ENCODE measurements at places on chromosomes 3 and 15.

DNA sequence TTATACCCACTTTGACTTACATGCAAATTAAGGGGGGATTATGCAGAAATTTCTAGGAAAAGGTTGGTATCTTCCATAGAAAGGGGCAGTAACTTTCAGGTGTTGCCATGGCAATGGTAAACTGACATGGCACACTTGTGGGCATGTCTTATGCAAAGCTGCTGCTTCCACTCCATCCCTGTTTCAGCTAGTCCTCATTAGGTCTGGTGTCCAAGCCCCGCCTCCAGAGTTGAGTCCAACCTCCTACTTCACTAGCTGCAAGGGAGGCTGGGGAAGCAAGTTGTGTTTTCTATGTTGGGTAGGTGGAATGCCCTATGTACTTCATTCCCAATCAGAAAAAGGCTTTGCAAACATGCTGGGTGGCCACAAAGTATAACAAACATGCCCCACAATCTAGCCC lies 14.7 kb upstream of the KLHL40 start:
- DNase-seq: no peak

DNA sequence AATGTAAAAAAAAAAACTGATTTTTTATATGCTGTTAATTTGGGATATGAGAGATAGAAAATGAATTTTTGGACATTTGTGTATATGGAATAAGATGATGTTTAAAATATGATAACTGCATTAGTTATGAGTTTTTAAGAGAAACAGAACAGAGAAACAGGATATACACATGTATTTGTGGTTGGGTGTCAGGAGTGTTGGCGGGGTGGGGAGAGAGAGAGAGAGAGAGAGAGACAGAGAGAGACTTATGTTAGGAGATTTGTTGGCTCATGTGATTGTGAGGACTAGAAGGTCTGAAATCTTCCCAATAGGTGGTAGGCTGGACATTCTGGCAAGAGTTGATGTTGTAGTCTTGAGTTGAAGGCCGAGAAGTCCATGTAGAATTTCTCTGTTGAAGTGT lies 1121.6 kb upstream of the GBE1 start:
- DNase-seq: no peak

- DNase-seq: no peak
Measured at GRCh38 chr3:78497767-78498166, 1270.0 kb downstream of the ROBO1 start.

DNA sequence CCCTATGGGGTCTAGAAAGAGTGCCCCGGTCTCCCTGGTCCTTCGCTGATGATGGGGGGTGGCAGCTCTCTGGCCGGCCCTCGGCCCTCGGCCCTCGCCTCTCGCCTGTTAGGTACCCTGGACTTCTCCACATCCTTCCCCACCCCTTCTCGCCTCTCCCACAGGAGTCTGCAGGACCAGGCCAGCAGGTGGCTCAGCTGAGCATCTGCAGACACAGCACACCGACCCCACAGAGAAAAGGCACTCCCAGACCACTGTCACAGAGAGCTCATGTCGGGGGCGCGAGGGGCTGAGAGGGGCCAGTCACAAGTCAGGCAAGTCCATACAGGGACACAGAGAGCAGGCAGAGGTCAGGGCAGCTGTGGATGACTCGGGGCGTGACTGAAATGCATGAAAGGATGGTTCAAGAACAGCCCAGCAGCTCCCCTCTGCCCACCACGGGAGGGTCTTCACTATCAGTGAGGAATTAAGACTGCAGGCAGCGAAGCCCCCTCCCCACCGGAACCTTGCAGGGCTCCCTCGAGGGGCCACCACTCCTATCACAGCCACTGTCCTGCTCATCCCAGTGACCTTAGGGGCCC lies 181.7 kb upstream of the NSMCE3 start:
- DNase-seq: no peak

- DNase-seq: no peak
Measured at GRCh38 chr3:138356730-138357405, 8.5 kb downstream of the MRAS start.

- no peak for DNase-seq
Measured at GRCh38 chr15:59063042-59063441, 41.9 kb upstream of the CCNB2 start.

DNA sequence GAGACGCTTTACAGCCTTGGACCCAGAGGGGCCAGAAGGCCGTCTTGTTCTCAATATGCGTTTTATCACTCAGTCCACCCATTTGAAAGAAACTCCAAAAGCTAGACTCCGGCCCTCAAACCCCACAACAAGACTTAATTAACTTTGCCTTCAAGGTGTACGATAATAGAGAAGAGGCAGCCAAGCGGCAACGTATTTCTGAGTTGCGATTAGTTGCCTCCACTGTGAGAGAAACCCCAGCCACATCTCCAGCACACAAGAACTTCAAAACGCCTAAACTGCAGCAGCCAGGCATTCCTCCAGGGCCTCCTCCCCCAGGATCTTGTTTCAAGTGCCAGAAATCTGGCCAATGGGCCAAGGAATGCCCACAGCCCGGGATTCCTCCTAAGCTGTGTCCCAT lies 17.4 kb upstream of the INO80 start:
- no peak for DNase-seq

DNA sequence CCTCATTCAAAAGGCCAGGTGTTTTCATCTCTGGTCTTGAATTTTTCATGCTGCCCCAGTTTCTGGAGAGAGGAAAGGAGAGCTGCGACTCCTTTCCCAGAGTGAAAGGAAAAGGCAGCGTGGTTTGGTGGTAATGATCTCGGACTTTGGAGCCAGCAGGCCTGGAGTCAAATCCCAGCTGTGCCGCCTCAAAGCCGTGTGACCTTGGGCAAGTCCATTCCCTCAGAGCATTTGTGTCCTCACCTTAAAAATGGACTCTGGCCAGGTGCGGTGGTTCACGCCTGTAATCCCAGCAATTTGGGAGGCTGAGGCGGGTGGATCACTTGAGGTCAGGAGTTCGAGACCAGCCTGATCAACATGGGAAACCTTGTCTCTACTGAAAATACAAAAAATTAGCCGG lies 4.7 kb upstream of the CCDC33 start:
- no peak for DNase-seq

GRCh38 chr3:125647318-125648014 lies 52.2 kb upstream of the OSBPL11 start:
- DNase-seq: no peak

DNA sequence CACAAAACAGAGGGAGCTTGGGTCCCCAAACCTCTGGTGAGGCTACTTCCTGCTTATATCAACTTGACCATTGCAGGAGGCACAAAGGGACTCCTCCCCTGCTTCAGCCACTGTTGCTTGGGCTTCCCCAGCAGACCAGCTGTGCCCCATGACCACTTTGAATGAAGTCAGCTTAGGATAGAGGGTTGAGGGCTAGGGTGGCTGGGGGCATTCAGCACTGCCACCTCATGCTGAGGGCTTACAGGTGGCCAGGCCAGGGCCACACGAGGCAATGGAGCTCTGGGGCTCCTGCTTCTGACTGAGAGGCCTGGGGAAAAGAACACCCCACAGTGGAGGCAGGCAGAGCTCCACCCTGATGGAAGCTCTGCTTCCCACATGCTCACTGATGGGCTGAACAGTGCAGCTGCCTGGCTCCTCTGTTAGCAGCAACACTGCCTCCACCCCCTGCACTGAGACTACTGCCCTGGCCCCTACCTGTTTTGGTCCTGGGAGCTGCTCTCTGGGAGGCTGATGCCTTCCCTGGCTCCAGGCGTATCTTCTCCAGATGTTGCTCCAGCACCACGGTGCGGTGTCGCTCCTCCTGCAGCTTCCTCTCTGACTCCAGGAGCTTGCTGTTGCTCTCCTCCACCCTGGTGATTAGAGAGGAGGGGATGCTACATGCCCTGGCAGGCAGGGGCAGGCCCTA lies 10.2 kb upstream of the HHATL start:
- no peak for DNase-seq

- DNase-seq: peak; percentile 46
Measured at GRCh38 chr3:54121414-54122323, 683 bp upstream of the CACNA2D3 start.

GRCh38 chr15:25847051-25847450 lies 16.1 kb downstream of the ATP10A start:
- no peak for DNase-seq

GRCh38 chr3:16888785-16889607 lies 4.2 kb downstream of the PLCL2 start:
- DNase-seq: peak; percentile 49

DNA sequence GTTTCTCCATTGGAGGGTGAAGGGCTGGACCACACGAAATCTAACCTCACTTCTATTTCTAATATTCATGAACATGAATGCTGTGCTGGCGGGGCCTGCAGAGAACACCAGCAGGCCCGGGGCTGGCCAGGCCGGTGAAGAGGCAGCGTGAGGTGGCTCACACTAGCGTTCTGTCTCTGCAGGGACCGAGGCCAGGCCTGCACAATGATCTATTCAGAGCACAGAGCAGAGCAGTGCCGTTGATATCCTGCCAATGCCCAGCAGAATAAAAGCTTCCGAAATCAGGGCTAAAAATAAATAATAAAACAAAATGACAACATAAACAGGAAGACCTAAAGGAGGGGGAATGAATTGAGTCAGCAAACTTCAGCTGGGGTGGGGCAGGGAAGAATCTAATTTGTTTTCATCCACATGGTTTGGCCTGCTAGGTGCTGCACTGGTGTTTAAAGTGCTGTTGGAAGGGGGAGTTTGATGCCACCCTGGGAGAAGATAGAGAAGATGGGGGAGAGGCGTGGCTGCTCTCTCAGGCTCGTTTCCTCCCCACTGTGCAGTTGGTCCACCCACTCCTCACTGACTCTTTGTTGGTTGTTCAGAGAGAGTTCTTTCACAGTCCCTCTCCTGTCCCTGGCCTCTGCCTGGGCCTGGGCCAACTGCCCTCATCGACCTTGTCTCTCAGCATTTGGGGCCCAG lies 837.1 kb downstream of the AGBL1 start:
- DNase-seq: no peak

GRCh38 chr3:177379045-177379444 lies 181.8 kb upstream of the TBL1XR1 start:
- no peak for DNase-seq

- no peak for DNase-seq
Measured at GRCh38 chr3:42660898-42661297, 7.4 kb downstream of the ZBTB47 start.

DNA sequence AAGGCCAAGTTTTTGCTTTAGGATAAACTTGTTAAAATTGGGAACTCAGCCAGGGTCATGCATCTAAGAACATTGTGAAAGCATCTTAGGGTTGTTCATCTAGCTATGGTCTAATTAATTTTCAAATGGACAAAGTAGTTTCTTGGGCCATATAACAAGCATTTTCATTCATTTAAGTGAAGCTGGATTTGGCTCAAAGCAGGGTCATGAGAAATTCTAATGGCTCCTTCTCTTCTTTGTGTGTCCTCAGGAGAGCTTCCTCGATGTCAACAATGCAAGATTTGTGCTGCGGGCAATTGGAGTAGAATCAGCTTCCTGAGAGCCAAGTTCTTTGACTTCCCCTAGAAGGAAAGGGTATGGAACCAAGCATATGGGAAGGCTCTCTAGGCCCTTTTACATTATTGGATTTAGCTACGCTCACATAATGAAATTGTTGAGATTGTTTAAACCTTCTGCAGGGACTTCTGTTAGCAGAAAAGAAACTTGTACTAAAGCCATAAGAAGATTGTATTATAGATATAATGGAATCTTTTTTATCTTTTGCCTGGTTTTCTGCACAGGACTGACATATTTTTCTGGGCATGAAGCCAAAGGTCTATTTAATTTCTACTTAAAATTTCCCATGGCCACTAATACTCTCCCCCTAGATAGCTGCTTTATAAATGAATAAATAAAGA lies 1.8 kb upstream of the SAMMSON start:
- no peak for DNase-seq

DNA sequence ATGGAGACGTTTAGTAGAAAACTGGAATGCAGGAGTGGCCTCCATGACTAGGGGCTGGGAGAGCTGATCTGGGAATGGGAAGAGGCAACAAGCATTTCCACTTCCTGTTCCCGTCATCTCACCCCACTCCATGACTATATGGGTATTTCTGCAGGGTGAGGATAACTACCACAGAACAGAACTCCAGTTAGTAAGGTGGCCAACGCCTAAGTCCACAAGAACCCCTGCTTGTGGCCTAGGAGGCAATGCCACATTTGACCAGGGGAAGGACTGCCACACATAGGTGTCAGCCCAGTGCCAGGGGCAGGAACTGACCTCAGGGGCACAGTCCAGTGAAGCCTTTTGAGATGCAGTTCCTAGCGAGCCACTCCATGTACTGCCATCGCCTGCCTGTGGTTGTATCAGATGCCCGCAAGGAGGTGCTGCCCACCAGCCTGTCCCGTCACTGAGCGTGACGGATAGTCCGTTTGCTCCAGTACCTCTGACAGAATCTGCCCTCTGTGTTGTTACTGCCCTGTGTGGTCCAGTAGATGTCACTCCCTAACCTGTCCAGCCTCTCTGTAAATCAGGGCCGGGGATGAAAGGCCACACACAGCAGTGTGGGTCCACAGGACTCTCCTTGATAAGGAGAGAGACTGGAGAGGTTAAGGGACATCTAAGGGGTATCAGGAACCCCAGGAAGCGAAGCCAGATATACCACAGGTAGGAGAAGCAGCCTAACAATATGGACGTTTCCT lies 3.5 kb upstream of the MTFMT start:
- no peak for DNase-seq

DNA sequence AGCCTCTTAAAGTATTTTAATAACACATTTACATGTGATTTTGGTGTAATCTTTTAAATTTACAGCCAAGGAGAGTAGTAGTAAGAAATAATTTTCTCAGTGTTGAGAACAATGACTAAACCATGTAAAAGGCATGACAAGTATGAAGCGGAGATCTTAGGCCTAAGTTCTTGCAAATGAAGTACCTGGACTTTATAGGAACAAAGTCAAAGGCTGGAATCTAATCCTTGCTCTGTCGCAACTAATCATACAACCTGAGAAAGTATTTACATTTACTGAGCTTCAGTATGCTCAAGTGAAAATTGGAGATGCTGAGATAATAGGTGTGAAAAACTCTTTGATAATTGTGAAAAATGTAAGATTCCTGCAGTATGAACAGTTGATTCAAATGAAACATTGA lies 86.4 kb upstream of the VGLL3 start:
- DNase-seq: no peak

- no peak for DNase-seq
Measured at GRCh38 chr15:25568751-25569150, 129.9 kb upstream of the UBE3A start.

DNA sequence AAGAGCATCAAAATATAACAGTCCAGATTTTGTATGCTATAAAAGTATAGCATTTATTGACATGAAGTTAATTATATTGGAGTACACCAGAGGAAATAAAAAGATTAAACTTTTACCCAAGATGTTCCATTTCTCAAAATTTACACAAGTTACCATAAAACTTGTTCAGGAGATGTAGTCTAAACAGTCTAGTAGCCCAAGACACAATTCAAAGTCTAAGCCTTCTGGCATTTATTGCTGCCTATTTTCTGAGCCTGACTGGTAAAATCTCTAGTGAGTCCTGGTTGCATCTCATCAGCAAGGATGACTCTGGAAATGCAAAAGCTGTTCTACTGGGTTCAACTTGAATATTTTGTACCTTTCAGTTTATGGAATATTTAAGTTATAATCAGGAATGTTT lies 468.7 kb downstream of the PDCD6IP start:
- DNase-seq: no peak

- no peak for DNase-seq
Measured at GRCh38 chr3:104347291-104347690, 1019.4 kb upstream of the ALCAM start.

GRCh38 chr3:165466856-165467255 lies 270.7 kb upstream of the SLITRK3 start:
- DNase-seq: no peak
